Bronchial epithelial cell (primary cell): ENCODE measurements at places on chromosomes 6 and 20.

GRCh38 chr6:30655743-30656094 lies 8.8 kb downstream of the C6orf136 start:
- no peak for DNase-seq

DNA sequence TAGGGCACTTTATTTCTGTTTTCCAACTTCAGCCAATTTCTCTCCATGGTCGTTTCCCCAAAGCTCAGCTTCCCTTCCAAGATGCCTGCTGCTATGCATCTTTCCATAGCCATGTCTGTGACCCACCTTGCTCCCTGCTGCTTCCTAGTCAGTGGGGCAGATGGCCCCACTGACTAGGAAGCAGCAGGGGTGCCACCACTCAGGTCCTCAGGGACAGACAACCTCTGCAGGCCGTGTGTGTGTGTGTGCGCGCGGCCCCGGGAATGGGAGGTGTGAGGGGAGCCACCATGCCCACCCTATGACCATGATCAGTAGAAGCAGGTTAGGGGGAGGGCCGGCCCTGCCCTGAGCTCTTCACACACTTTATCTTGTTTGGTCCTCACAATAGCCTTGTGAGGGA lies 2.7 kb upstream of the IP6K3 start:
- DNase-seq = no peak

DNA sequence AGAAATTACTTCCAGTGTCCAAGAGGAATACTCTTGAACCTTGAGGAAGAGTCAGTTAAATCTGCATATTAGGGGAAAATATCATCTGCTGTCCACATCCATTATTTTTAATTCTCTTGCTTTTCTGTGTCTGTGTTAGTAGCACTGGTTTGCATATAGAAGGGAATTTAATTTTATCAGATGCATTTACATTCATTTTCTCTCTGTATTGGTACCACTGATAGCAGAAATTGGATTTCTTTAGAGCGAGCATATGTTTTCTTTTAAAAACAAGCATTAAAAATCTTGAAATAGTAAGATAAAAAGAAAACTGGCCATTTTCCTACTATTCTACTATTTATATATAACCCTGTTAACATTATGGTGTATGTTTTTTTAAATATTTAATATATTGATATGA lies 83.8 kb downstream of the KIZ start:
- DNase-seq = no peak

GRCh38 chr6:110221738-110222137 lies 41.5 kb downstream of the CDC40 start:
- no peak for DNase-seq
